ENCODE measurements at places on chromosomes 5 and 9.

DNA sequence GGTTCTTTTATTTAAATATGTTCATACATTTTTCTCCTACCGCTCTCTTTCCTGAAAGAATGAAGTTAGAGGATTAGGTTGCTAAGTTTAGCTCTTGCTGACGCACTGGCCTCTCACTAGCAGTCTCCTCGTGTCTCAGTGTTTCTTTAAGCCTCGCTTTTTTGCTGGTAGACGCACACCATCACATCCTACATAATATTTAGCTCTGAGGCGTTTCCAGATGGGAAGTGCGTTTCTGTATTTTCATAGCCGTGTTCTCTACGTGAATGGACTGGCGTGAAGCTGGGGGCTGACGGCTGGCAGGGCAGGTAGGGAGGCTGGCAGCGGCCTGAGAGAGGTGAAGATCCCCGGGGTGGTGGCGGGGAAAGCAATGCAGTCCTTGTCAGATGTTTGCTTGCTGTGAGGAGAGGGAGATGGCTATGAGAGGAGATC is 79.2 kb upstream of the SPRY4 start:
- DNase-seq: no peak

DNA sequence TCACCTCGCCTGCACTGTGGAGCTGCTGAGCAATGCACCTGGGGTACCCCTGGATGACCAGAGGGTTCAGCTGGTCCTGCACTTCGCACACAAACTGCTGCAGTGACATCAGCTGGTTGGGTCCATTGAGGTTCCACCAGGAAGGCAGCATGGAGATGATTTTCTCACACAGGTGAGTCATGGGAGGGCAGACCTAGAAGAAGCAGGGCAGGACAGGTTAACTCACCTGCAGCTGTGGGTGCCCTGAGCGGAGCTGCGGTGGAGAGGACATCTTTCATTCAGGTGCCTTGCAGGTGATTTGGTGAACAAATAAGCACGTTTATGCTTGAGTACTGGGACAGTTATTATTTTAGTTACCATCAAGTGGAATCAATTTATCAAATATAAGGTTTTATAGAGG is 73.6 kb downstream of the CTSL start:
- DNase-seq: no peak

DNA sequence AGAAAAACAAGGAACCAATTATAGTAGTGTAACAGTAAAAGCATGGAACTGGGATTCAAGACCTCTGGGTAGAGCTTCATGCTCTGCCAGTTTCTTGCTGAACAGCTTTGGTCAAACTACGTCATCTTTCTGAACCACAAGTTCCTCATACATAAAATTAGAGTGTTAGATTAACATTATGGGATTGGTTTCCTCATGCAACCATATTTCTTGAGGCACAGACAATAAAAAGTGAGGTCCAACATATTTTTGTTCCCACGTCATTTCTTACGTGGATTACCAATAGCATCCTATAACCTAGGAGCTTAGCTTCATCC is 354.8 kb downstream of the TMEM232 start:
- DNase-seq: no peak

DNA sequence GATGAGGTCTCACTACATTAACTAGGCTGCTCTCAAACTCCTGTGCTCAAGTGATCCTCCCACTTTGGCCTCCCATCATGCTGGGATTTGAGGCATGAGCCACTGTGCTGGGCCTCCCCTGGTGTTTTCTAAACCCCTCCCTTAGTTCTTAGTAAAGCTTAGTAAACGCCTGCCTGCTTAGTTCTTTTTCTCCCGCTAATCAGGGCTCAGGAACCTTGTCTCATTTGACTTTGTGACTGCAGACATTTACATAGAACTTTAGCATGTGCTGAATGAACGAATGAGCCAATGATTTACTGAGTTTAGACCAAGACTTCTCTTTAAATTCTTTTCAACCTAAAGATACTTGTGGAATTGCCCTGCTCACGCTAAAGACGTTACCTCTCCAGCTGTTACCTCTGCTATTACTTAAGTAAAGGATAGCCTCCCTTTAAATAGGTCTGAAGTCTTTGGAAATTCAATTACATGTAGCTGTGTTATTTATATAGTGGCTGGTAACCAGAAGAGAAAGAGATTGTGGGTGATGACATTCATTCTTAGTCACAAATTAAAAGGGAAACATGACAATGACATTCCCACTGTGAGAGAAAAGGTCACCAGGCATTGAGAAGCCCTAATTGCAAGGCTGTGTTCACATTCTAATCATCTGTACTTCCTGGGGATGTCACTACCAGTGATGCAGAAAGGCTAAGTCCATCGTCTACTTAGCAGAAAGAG is 18.6 kb upstream of the SUSD1 start:
- no peak for DNase-seq

GRCh38 chr5:128021411-128021810 is 62.2 kb upstream of the SLC12A2 start:
- no peak for DNase-seq
